NCI-H2171 (cell line): ENCODE measurements at places on chromosomes 5 and 9.

GRCh38 chr9:71987471-71988371, 72.7 kb downstream of the C9orf57 start:
- no peak for DNase-seq

DNA sequence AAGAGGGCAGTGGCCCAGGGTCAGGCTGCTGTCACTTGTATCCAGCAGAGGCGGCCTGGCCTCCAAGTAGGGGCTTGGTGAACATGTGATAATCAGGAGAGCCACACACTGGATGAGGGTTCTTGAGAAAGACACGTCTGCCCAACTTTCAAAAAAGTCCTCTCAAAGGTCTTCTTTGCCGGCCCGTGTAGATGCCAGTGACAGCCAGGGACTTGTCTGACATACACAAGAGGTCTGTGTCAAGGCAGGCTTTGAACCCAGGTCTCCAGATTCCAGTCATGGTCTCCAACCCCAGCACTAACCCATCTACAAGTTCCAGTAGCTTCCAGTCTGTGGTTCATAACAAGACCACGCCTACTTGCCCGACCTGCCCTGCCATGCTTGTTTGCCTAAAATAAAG, 7.9 kb upstream of the AMBP start:
- DNase-seq: no peak

- DNase-seq: no peak
These were observed 171.7 kb downstream of the MACROH2A1 start for GRCh38 chr5:135227064-135228022.

- no peak for DNase-seq
These were observed 320.3 kb upstream of the CLINT1 start for GRCh38 chr5:158179271-158179670.

- DNase-seq: no peak
These were observed 6.7 kb downstream of the SUSD3 start for GRCh38 chr9:93065135-93065720.

- no peak for DNase-seq
These were observed 14.4 kb downstream of the SH3PXD2B start for GRCh38 chr5:172439785-172440477.

DNA sequence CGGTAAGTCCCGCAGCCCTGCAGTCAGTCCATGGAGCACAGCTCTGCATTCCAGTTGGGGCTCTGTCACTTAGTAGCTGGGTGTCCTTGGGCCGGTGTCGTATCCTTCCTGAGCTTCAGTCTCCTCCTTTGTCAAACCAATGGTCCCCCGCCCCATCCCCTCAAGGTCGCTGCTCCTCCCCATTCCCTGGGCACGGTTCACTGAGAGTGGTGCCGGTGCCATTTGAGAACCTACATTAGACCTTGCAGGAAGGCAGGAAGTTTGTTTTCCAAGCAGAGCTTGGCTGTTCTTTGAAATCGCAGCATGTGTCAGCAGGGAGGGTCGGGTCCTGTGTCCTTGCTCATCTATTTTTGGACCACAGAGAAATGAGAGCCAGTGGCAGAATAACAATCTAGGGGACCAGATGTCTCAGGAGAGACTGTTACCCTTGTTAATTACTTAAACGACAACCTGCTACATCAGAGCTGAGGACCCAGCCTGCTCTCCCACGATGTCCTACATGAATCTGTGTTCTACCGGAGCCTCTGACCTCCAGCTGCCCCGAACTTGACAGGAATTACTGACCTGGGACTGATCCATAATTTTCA, 21.7 kb upstream of the BARHL1 start:
- DNase-seq: peak; percentile 56

DNA sequence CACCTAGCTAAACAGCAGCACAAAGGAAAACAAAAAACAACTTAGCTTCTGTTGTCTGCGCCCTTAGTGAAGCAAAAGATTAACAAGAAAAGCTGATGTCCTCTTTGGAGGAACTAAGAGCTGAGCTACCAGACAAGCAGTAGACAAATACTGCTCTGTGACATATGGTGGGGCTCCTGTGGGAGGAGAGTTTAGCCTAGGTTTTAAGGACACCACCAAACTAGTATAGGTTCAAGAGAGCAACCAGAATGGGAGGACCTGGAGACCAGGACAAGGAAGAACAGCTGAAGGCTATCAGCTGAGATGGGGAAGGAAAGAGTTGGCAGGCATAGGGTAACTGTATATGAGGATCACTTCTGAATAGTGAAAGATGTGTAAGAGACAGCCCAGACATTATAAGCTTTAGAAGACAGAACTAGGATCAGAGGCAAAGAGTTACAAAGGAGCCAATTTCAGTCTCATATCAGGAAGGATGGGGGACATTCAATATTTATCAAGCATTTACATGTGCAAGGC, 27.2 kb downstream of the FBXW2 start:
- DNase-seq: no peak

DNA sequence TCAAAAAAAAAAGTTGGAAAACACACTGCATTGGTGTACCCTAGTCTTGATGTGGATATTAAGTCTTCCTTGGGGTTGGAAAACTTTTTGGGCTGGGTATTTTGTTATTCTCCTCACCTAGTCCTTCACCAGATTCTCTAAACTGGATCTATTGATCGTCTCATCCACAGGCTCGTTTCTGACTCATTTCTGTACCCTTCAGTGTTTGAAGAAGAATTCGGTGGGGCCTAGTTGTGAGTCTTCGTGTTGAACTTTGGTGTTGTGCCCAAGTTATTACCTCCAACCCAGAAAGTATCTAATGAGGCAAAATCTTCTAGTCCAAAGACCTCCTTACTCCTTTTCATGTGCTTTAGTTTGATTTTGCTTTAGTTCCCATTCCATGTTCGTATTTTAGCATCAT, 1.6 kb downstream of the NFX1 start:
- DNase-seq: no peak

GRCh38 chr5:137567226-137567625, 68.1 kb upstream of the SPOCK1 start:
- DNase-seq: no peak

- DNase-seq: no peak
These were observed 7.6 kb downstream of the PAM start for GRCh38 chr5:102762562-102763227.

GRCh38 chr5:14146725-14147124, 3.6 kb downstream of the TRIO start:
- DNase-seq: no peak

- no peak for DNase-seq
These were observed 2.5 kb downstream of the KDM3B start for GRCh38 chr5:138354926-138355378.

DNA sequence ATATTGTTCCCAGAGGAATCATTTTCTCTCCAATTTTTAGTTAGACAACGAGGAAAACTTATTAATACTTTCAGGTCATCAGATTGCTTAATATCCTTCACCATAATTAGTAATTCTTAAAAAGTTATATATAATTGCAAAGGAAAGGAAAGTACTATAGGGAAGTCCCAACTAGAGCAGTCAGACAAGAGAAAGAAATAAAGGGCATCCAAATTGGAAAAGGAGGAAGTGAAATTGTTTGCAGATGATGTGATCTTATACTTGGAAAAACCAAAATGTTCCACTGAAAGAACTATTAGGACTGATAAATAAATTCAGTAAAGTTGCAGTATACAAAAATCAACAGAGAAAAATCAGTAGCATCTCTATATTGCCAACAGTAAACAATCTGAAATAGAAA, 223.5 kb upstream of the MEF2C start:
- DNase-seq: no peak

DNA sequence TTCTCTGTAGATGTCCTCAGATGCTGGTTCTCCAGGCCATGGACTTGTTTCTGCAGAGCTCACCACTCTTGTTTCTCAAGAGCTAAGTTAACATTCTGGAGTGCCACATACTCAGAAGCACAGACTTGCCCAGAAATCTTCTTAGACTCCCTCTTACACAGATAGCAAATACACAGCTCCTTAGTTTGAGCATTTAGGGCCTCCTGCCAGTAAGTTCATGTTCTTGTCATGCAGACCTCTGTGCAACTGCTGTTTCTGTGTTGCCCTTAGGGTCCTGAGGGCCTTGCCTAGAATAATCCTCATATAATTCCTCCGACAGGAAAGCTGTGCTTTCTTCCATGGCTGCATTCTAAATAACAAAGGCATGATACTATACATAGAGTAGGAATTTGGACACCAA, 1.3 kb upstream of the PTPDC1 start:
- DNase-seq: no peak

DNA sequence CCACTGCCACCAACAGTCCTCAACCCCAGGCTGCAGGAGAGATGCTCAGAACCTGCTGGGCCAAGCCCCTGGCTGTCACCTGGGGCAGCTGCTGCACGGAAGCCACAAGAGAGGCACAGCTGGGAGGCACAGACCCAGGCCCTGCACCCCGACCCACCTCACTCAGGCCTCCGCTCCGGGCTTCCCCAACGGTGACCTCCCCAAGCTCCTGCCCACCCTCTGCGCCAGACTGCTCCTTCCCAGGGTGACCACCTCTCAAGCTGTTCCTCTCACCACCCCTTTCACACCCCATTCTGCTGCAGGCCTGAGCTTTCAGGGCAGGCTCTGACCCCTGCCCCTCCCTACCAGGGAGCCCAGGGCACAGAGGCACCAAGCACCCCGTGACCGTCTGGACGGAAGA, 33.0 kb downstream of the VAV2 start:
- no peak for DNase-seq

- no peak for DNase-seq
These were observed 24.3 kb upstream of the TRIM32 start for GRCh38 chr9:116662646-116663310.

DNA sequence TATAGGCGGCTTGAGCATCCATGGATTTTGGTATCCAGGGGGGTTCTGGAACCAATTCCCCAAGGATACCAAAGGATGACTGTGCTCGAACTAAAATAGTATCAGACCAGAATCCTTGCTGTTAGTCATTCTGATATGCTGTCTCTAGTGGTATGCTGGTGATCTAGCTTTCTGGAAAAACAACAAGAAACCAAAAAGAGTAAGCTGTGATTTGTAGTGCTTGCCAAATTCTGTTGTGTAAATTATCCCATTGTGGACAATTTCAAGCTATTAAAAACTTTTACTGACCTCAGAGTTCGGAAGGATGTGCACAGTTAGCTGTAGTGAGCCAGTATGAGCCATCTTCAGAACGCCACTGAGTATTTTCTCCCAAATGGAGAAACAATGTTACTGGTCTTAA, 99.0 kb upstream of the FBN2 start:
- DNase-seq: no peak

- DNase-seq: no peak
These were observed 680 bp downstream of the GLRA1 start for GRCh38 chr5:151923866-151924476.

GRCh38 chr9:123354806-123355508, 1.0 kb upstream of the CRB2 start:
- DNase-seq: no peak

DNA sequence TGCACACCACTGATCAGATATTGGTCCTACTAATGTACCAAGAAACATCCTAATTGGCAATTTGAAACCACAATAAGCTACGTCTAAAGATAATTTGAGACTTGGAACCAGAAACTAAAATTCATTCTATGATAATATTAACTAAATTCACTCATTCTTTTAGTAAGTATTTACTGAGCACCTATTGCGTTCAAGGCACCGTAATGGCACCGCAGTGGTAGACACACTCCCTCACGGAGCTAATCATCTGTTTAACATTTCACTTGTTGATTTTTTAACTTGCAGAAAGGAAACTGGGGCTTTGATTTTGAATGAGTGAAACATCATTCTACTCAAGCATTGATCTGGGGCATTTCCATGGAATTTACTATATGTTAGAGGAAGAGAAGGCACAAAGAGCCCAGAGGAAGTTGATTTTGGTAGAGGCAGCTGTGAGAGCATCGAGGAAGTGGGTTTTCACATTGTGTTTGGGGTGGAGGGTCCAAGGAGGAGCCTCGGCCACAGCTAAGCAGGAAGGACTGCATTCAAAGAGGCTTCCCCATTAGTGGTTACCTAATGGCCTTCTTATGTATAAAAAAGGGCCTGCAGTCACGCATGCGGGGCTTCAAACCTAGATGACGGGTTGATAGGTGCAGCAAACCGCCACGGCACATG, 7.1 kb downstream of the RAPGEF1 start:
- DNase-seq: no peak

GRCh38 chr5:123351240-123351639, 72.0 kb downstream of the CEP120 start:
- DNase-seq: no peak

DNA sequence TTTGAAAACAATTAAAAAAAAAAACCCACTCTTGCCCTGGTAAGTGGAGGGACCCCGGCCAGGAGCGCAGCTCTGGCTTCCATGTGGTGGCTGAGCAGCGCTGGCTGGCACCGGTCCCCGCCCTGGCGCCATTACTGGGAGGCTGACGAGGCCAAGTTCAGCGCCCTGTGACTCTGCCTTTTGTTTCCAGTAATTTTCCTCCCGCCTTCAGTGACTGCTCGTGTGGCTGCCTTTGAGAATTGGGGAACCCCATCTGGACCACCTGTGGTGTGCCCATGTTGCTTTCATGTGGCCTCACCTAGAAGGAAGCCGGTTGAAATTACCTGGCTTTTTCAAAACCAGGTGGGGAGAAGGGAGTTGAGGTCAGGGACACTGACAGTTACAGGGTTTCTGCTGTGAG, 136.1 kb downstream of the GAPVD1 start:
- DNase-seq: peak; percentile 18

DNA sequence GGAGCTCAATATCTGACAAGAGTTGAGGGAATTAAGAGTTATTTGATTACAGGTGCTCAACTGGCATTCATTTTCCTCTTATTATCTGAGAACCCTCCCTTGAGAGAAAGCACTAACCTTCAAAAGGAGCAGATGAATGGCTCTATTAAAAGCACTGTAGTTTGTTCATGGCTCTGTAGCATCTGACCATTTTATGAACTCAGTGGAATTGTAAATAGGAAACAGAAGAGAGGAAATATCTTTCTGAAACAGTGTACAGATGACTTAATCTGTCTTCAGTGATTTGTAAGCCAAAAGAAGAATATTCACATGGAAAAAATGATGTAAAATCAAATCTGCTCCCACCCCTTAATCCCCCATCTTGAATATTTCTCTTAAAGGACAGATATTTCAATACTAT, 810.4 kb upstream of the GRAMD2B start:
- no peak for DNase-seq

DNA sequence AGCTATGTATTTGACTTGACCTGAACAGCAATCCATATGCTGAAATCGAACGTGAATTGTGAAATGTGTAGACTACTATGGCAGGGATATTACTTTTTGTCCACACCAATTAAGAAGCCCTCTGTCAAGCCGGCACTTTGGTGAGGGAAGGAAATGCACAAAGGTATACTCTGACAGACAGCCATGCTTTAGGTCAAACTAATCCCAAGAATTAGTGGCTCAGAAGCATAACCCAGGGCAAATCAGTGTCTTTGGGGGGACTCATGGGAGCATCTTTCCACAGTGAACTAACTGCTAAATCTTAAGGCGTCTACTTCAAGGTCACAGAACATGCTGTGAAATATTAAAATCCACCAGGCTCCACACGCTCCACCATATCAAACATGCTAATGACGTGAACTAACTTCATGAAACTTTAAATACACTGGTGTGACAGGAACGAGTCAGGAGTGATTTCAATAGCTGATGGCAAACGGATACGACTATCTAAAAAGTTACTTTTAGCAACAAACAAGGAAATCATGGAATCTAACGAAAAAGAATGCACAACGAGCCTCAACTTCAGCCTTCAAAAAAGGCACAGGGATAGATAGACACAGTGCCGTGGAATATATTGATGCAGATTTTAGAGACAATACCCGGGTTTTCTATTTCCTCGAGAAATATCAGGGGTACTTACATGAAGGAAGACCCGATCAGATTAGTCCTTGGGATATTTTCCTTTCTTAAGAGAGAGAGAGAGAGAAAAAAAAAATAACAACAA, 527 bp downstream of the MEF2C start:
- no peak for DNase-seq
